NCI-H524 treated with DMSO at 0.1 percent for 48 hours (cell line): ENCODE measurements at places on chromosomes 12 and 14.

- no peak for DNase-seq
Observed at GRCh38 chr12:52010152-52010622, 3.4 kb downstream of the TAMALIN start.

DNA sequence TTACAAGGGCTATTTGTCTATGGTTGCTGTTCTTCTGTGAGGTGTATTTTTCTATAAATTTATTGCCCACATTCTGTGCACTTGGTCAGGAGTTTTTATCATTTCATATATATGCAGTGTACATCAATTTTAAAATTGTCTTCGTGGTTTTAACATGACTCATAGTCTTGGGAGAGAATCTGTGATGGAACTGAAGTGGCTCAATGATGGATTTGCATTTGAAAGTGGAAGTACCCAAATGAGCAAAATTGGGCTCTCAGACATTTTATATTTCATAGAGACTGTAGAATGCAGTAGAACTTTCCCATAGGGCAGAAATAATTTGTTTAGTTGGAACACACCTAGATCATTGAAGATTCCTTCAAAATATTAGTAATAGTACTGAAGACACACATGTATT lies 1.9 kb upstream of the SCFD1 start:
- DNase-seq: no peak

- DNase-seq: no peak
Observed at GRCh38 chr14:105447651-105448640, 26.7 kb upstream of the CRIP2 start.

DNA sequence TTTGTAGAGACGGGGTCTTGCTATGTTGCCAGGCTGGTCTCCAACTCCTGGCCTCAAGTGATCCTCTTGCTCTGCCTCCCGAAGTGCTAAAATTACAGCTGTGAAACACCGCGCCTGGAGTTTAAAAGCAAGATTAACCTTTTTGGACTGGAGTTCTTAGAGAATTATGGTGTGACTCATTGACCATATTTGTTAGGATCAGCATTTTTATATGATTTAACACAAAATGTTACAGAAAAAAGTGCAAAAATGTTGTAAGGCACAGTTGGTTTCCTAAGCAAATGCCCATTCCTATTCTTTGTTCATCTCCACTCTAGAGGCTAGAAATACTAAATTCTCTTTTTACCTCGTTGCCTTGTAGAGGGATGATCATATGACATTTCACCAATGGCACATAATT lies 27.6 kb downstream of the SLC35E3 start:
- DNase-seq: no peak

DNA sequence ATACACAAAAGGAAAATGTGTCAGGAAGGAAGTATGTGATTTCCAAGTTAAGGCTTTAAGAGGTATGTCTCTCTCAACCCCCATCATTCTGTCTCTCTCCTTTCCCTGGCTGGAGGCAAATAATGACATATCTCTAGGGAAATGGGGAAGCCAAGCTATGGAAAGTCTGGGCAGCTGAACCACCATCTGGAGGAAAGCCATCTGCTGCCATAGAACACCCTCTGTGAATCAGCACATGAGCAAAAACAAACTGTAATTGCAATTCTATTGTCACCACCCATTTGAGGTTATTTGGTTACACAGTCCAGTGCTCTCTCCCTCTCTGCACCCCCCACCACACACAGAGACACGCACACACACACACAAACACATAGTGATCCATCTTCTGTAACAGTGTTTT lies 766.2 kb downstream of the FLRT2 start:
- DNase-seq: peak; percentile 95

- DNase-seq: no peak
Observed at GRCh38 chr12:120067901-120068300, 48.7 kb downstream of the RAB35 start.

DNA sequence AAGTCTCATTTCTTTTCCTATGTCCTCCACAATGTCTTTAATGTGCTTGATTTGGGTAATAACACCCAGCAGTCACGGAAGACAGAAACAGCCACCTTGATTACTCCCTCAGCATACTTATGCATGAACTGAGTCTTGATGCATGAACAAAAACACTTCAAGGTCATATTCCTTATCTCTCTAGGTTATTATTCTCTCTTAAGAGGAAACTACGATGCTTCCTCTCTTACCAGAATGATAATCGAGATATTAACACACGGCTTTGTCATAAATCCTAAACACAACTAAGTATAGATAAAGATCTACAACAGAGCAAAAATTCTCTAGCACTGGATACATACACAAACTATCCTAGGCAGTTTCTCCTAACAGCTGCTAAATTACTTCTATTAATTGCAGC lies 583.5 kb upstream of the ATP2B1 start:
- DNase-seq: no peak

- no peak for DNase-seq
Observed at GRCh38 chr14:67994531-67994930, 175.0 kb downstream of the RAD51B start.

DNA sequence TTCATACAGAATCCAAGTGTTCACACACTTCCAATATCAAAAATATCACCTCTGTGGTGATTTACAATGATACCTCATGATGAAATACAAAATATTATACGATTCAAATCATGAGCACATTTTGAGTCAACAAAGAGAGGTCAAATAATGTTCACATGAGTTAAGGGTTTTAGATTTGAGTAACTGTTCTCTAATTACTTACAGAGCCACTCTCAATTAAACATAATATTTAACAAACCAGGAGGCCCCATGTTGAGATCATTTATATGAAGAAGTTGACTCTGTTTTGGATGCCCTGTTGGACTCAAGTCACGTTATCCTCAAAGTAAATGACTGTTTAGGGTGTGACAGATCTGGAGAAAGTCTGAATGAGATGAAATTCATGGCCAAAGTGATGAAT lies 53.5 kb downstream of the NUAK1 start:
- DNase-seq: no peak

DNA sequence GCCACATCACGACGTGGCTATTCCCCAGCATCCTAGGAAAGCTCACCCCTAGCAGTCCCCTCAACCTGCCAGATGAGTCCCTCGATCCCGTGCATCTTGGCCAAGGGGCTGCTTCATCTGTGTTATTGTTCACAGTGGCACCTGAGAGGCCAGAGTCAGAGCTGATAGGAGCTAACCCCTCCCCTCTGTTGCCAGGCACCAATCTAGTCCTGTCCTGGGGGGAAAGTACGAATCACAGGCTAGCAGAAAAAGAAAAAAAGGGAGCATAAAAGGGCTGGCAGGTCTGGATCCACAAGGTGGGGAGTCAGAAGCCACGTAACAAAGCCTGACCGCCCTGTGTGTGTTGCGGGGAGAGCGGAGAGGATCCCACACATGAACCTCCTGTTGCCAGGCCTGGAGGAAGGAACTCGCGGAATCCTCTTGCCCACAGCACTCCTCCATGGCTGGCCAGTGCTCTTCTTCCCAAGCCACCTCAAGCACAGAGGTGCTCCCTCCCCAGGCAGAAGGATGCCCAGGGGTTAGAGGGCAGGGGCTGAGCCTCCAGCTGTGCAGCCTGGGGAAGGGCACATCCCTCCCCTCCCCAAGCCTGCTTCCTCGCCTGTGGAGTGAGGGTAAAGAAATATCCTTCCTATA lies 91.8 kb downstream of the ITPK1 start:
- DNase-seq: no peak

DNA sequence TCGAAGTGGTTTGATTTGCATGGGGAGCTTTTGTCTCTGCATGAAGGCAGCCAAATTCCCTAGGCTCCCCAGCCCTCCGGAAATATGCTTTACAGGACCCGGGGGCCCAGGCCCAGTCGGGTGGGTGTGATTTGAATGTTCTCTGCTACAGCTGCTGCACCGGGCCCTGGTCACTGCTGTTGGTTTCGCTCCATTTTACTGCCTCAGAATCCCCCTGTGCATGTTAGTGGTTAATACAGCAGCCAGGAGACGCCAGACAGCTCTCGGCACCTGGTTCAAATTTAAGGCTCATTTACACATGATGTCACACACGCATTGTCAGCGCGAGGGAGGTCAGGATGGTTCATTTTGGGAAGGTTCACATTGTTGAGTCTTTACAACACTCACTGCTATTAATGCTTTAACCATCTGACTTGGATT lies 99.6 kb downstream of the SLC38A6 start:
- DNase-seq: no peak

GRCh38 chr12:19841451-19841850 lies 402.2 kb downstream of the AEBP2 start:
- DNase-seq: no peak

GRCh38 chr12:1104088-1104800 lies 113.2 kb downstream of the ERC1 start:
- DNase-seq: no peak

DNA sequence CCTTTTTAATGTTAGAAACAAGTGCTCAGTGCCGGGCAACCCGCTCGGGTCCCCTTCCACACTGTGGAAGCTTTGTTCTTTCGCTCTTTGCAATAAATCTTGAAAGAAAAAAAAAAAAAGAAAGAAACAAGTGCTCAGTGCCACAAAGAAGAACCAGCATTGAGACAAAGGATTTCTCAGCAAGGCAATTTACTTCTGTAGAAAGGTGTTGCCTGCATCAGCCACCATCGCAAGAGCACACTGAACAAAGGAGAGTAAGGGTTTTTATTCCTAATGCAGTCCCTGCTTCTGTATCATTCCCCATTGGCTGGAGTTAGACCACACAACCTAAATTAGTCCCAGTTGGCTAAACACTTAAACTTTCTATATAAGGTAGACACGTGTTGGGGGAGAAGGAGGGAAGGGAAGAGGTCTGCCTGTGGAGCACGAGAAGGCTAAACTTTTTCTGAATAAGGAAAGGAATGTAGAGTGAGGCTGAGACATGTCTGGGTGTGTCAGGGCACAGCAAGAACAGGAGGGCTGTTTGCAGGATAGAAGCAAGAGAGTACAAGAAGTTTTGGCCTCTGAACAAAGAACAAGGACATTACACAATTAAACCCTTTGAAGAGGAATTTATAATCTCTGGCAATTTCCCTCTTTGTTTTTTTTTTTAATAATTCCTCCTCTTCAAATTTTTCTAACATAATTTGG lies 21.4 kb downstream of the KLRF2 start:
- DNase-seq: no peak

DNA sequence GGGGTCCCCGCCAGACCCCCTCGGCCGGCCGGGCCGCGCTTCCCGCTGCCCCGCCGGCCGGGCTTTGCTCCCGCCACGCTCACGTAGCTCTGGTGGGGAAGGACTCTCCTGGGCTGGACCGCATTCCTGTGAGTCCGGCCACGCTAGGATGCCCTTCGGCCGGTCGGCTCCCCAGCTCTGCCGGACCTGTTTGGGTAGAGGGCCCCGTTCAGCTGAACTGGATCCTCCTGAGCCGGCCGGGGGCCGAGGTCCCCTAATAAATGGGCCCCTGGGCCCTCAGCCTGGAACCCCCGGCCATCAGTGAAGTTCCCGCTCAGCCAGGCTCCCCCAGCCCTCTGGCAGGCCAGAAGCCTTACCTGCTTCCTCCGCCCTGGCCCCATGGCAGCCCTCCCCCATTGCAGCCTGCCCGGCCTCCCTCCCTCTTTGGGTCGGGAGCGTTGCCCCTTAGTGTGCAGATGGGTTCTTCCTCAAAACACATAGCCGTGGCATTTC lies 593 bp downstream of the UNC119B start:
- no peak for DNase-seq

DNA sequence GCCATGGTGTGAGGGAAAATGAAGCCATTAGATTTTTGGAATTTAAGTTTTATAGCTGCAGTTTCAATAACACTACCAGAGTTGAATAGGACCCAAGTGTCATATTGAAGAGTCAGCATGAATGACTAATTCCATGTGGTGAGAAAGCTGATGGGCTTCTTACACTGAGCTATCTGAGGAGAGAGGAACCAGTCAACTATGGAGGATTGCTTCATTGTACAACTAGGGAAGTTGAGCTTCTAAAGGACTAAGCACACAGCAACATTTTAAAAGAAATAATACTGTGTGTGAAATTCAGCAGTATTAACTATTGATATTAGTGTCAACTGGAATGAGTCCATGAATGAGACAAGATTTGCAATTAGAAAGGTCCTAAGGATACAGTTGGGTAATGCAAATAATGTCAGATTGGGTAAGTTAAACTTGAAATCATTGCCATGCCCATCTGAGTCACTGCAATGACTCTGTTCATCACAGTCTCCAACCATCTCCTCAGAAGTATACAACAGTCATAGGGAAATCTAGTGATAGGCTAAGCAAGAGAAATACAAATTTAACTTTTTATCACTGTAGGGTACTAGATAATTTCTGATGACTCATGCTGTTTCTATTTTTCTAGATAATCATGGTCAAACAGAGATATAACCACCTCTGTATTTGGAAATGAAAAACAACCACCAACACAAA lies 394.2 kb downstream of the FSCB start:
- DNase-seq: no peak

- peak; percentile 24 for DNase-seq
Observed at GRCh38 chr12:11693601-11694000, 44.1 kb downstream of the ETV6 start.

DNA sequence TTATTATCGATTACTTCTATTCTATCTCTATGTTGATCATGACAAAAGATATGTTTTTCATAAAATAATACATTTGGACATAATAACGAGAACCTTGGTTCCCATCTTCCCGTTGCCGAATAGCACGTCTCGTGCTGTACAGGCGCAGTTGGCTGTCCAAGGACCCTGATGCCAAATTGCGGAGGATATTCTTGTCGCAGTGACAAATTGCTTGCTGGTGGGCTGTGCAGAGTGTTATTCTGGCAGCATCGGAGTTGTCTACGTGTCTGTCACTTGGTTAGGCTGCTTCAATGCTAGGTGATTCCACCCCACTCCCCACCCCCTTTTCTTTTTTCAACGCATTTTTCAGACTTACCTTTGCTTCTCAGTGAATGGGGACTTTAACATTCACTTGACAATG lies 546.8 kb downstream of the PRKD1 start:
- DNase-seq: no peak

DNA sequence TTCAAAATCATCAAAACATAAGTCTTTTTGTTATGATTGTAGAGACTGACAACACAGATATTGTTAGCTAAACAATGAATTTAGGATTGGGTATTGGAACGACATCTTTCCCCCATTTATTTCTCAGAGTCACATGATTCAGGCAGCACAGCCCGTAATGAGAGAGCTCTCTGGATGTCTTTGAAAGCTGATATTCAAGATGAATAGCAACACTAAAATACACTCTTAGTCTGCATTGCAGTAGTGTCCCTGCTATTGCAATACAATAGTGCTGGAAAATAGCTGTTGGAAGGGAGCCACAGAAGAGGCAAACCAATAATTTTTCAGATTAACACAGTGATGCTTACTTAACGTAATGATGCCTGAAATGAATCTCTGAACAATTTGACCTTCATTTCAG lies 9.9 kb downstream of the GTSF1 start:
- no peak for DNase-seq

GRCh38 chr12:68824597-68825250 lies 16.7 kb downstream of the MDM2 start:
- DNase-seq: no peak
